ENCODE measurements at places on chromosomes 7 and 10.

DNA sequence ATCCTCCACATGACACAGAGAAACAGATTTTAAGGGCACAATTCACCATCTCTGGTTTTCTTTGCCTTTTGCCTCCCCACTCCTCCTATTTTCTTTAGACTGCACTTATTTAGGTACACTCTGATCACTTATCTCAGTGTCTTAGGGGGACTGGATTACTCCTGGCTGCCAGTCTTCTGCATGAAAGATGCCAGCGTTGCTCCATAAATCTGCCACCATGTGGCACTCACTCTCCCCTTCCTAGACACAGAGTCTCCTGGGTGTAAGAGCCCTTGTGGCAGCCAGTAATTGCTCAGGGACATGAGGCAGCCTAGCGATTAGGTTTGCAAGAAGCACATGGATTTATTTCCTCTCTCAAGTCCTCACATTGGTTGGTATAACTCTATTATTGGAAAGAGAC is 34.5 kb upstream of the RBM20 start:
- DNase-seq: peak; percentile 29

DNA sequence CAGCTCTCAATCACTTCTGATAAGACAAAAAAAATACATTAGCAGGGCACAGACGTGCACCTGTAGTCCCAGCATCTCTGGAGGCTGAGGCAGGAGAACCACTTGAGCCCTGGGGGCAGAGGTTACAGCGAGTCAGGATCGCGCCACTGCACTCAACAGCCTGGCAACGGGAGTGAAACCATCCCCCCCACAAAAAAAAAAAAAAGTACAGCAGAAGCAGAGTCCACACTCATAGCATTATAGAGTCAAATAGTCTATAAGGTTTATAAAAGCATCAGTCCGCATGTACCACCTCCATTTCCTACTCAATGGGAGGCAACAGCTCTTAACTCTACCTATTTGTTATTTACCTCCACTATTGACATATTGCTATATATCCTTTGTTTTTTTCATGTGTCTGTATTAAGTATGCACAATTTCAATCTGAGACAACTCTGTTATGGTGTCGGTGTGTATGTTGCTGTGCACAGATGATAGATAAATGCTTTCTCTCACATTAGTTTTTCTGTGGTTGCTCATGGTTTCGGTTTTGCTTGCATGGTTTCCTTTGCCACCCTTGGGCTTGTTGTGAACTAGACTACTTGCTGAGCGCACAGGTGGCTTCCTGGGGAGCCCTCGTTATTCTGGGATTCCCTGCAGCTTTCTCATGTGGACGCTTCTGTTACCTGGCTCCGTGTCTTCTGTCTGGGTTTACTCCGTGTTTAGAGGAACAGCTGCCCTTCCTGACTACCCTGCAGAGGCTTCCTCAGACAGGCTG is 40.4 kb downstream of the PROSER2 start:
- peak; percentile 17 for DNase-seq

- DNase-seq: no peak
Measured at GRCh38 chr7:13801669-13802068, 187.8 kb downstream of the ETV1 start.

DNA sequence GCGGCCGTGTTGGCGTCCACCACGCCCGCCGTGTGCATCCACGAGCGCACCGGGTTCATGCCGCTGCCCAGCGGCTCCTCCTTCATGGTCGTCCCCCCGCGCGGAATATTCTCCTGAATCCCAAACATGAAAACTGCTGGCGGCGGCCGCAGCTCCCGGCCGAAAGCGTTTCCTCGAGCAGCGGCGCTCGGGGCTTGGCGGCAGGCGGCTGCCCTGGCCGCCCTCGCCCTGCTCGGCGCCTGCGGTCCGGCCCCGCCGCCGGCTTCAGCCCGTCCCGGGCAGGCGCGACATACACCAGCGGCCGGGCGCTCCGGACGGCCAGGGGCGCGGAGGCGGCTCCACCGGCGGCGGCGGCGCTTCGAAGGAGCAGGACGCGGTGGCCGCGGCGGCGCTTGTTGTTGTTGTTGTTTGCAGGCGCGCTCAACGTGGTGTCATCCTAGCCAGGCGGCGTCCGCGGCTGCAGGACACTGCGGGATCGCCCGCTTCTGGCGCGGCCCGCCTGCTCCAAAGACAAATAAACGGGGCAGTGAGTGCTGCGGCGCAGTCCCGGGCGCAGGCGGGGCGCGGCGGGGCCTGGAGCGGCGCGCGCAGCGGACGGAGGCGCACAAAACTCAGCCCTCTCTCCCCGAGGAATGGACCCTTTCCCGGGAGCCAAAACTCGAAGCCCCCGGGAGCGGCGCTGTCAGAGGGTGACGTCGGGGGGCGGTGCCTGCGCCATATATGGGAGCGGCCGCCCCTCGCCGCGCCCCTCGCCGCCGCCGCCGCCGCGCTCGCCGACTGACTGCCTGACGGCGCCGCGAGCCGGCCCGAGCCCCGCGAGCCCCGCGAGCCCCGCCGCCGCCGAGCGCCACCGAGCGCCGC is at the start of gene EBF3:
Gene EBF3, minus strand, starts transcription at position 634 of the 861 bp plus-strand sequence. Its CDS starts 506 bp downstream, at position 128.
- DNase-seq: no peak

DNA sequence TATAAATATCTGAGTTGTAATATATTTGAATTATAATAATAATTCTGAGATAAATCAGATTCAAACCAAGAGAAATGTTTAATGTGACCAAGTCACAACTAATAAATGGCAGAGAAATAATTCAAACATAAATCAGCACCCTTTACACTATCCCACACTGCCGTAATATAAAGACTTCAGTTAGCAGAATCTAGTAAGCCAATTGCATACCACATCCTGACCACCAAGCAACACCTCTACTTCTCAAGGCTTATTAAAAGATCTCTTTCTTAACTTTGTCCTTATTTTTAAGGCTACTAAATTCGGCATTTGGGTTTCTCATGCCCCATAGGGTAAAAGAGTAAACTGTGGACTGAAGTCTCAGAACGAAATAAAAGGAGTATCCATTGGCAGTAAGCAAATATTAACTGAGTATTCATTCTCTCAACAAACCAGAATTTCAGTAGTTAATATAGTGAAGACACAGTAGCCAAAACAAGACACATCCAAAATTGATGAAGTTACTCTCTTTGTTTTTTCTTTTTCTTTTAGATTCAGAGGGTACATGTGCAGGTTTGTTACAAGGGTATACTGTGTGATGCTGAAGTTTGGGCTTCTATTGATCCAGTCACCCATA is 14.8 kb downstream of the ACBD5 start:
- no peak for DNase-seq

DNA sequence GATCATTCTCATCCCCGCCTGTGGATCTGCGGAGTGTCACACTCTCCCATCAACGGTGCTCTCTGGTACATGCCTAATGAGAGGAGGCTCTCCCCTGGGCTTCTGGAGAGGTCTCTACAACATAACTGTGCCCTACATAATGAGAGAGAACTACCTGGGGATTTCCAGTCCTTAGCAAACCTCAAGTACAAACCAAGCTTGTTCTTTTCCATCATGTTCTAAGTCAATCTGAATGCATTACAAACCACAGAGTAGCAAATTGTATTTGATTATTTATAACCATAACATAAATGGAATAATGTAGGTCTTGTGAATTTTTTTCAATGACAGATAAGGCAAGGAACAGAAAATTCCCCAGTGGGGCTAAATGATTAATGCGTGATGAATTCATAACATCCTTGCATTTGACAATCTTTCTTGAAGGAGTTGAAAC is 412.4 kb upstream of the NRP1 start:
- no peak for DNase-seq

GRCh38 chr7:20343205-20343604 is 12.5 kb downstream of the ITGB8 start:
- DNase-seq: no peak

GRCh38 chr7:155458111-155458877 is at the start of gene EN2:
Gene EN2 (plus strand): TSS chr7:155458129. CDS start chr7:155458378, 249 bp downstream.
- no peak for DNase-seq

DNA sequence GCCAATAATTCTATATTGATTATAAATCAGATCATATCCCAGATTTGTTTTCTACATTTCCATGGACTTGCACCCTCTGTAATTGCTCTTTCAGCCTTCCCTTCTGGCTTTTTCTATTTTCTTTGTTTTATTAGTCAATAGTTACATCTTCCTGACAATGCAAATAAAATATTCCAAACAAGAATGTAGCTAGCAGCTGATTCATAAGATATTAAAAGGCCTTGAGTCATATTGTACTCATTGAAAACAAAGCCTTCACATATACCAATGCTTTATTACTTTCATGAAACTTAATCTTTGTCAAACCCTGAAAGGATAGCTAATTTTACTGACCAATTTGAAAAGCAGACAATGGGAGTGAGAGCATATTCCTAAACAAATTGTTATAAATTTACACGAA is 10.7 kb upstream of the SFMBT2 start:
- DNase-seq: no peak

DNA sequence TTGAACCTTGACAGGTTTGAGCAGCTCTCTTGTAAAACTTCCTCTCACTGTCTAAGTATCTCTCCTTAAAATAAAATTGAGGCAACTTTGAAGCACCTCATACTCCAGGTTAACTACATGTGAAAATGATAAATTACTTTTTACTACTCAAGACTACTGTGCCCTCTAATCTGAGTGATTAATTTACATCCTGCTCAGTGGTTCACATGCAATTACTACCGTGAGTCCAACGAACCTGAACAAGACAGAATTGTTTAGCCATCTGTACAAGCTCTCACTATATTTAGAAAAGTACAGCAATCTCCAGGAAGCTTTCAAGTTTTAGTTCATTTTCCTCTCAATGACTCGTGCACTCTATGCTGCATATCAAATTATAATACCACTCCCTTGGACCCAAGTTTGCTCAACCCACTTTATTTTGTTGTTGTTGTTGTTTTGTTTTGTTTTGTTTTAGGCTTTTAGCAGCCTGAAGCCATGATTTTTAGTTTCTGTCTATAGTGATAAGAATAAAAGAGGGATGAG is 21.2 kb downstream of the PDE1C start:
- DNase-seq: no peak

DNA sequence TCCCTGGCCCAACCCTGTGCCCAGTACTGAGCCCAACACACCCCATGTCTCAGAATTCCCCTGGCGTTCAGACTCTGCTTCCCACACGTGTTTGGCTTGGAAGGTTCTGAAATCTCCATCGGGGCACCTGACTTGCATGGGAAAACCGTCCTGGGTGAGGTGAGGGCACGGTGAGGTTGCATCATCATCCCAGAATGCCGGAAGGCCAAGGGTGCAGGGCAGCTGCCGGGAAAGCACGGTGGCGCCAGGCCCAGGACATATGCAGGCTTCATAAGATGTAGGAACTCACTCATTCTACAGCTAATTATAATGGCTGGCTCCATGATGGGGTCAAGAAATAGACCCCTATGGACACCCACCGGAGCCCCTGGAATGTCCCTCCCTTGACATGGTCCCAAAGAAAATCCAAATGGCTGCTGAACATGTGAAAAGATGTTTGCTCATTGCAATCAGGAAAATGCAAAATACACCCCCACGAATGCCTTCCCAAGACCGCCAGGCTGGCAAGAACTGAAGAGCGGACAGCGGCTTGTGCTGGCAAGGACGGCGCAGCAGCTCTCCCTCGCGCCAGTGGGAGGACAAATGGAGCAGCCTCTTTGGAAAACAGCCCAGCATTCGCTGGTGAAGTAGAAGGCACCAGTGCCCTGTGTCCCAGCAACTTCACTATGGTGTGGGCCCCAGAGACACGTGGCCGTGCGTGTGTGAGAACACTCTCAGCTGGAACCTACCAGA is 2.3 kb downstream of the KNDC1 start:
- DNase-seq: no peak

DNA sequence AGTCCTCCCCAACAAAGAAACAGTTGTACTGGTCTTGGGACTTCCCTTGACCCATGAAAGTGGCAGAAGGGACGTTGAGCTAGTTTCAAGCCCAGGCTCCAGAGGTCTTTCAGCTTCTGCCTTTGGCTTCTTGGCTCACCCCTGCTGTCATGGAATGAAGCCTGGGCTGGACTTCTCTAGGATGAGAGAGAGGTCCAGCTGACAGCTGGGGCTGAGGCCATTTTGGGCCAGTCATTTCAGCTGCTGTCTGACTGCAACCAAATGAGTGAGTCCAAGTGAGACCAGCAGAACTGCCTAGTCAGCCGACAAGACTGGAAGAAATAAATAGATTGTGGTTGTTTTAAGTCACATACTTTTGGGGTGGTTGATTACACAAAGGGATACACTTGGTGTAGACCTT is 76.6 kb downstream of the TMEM178B start:
- DNase-seq: no peak

DNA sequence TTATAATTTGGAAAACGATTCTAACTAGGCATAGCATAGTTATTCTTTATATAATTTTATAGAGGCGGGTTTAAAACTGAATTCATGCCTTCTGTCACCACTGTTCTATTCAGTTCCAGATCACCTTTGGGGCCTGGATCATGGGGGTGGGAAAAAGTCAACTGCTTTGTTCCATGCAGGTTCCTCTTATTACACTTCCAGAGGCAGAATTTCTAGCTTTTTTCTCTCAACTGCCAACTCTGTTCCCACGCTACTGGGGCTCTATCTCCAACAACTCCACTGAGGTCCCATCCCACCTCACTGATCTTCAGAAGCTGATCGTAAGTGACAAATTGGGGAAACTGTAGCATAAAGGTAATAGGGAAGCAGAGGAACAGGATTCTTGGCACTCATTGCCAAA is 283.6 kb upstream of the IMMP2L start:
- DNase-seq: no peak

DNA sequence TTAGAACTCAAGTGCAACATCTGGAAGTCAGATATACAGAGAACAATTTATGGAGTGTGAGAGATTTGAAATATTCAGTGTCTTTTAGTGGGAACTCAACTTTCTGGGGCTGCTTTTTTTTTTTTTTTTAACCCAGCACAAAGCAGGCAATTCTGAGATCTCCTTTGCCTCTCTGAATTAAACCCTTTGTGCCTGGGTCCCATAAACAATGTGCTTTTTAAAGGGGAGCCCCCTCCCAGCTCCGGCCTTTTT is 146.8 kb downstream of the CELF2 start:
- DNase-seq: no peak

DNA sequence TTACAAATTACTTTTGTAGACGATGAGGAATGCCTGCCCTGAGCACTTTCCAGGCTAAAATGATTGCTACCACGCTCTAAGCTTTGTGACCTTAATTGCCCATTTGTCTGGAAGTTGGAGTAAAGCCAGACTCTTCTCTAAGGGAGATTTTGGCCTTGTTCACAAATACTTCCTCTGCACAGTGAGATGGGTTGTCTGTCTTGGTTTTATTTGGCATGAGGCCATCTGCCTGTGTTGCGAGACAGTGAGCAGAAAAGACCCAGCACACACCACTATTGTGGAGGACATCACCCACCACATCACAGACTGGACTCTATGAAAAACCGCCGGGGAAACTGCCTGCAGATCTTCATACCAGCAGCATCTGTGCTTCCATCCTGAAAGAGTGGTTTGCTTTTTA is 138.4 kb downstream of the BICC1 start:
- DNase-seq: peak; percentile 56

- DNase-seq: no peak
Measured at GRCh38 chr10:18352175-18352574, 212.0 kb downstream of the CACNB2 start.

- DNase-seq: no peak
Measured at GRCh38 chr7:78039790-78040776, 241.5 kb downstream of the PHTF2 start.

- DNase-seq: no peak
Measured at GRCh38 chr10:88730864-88731263, 24.8 kb downstream of the LIPK start.
